ENCODE measurements at places on chromosomes 1 and 21.

DNA sequence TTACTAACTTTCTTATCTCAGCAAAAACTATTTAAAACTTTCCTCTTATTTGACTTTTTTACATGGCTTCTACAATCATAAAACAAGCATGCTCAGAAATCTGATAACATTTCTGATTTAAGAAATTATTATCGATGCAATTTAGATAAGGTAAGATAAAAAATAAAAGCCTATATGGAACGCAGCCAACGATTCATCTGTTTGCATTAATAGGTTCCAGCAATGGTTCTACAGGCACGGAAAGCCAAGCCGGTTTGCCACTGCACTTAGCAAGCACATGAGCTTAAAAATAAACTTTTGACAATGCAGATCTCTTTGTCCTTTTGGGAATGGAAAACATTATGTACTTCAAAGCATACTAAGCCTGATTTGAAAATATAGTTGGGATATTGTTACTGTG, 77.5 kb upstream of the KCNK2 start:
- no peak for DNase-seq

GRCh38 chr1:238653693-238654321, 732.6 kb upstream of the CHRM3 start:
- DNase-seq = no peak

DNA sequence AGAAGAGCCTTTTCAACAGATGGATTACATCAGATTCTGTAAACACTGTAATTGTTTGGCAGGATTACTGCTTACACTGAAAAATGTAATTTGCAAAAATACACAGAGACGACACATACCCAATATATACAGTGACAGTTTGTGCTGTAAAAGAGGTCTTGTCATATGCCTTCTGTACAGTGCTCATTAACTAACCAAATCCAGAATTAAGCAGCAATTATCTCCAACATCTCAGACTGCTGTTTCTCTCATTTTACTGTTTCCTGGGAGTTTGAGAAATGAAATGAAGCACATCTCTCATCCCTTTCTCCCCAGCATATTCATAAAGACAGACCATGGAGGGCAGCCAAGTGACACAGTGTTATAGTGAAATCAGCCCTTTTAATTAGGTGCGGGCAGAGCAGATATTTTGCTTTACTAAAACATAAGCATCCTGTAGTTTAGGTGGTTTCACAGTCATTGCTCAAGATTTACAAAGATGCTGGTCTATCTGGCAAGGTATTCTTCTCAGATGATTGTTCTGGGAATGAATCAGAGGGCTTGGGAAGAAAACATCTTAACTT, 618.4 kb upstream of the USP24 start:
- no peak for DNase-seq

- peak; percentile 41 for DNase-seq
Measured at GRCh38 chr1:39136638-39137037, 67.9 kb upstream of the MACF1 start.

- no peak for DNase-seq
Measured at GRCh38 chr1:26094076-26094669, 17.5 kb upstream of the PDIK1L start.

DNA sequence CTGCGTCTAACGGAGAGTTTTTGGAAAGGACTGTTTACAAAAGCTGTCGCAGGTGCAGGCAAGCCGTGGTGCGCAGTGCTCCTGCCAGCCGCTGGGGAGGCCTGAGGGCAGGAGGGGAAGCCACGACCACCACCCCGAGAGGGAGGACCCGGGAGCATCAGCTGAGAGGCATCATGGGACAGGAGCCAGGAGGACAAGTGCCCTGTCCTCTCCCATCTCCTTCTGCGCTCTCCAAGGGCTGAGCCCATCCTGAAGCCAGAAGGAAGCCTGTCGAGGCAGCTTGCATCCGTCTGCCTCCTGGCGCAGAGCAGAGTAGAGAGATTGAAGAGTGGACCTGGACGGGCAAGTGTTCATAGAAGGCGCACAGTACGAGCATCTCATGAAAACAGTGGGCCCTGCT, 310.9 kb downstream of the KIF26B start:
- no peak for DNase-seq

DNA sequence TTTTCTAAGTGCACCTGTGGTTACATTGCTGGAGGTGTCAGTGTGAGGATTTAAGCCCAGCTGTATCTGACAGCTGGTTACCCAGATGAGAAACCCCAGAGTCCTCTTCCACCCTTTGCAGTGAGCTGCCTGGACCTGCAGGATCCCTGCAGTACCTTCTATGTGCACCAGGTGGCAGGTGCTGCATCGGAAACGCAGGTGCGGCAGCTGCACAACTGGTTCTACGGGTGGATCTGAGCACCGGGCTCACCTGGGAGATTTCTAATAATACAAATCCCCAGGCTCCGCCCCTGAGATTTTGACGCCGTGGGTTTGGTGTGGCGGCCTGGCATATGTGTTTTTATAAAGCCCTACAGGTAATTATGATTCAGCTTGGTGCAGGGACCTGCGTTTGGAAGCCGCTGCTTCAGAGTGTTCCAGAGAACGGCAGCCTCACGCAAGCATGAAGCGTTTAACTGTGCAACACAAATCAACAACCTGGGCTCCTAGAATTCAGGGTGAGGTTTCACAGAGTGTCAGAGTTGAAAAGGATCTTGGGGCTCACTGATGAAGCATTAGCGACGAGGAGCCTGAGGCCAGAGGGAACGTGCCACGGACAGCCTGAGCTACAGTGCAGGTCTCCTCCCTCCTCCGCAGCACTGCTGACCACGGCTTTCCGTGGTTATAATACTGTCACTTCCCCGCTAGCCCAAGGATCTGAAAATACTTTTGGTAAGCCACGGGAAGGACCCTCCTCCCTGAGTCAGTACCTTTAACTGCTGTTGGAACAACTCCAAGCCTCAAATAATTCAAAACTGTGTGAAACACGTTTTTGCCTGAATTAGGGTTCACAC, 96.7 kb upstream of the TRABD2B start:
- DNase-seq = peak; percentile 62

DNA sequence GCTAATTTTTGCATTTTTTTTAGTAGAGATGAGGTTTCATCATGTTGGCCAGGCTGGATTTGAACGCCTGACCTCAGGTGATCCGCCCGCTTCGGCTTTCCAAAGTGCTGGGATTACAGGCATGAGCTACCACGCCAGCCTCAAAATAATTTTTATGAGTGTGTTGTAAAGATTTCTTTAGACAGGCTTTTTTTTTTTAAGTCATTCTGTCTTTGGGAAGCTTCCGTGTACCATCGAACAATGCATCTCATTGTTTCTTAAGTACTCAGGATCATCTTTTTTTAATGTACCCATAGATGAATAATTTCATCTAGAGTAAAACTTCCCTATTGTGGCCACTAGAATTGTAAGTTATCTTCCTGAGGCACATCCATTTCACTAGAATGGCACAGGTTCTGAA, 19.6 kb upstream of the SDC3 start:
- DNase-seq = no peak

DNA sequence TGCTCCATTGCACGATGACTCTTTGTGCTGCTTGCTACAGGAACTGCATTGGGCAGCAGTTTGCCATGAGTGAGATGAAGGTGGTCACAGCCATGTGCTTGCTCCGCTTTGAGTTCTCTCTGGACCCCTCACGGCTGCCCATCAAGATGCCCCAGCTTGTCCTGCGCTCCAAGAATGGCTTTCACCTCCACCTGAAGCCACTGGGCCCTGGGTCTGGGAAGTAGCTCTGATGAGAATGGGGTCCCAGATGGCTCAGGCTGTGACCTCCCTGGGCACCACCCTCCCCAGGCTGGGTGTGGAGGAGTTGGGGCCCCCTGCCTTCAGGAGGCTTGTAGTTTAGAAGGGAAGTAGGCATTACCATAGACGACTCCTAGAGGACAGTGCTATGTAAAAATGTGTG, 19.7 kb downstream of the CYP4B1 start:
- no peak for DNase-seq

DNA sequence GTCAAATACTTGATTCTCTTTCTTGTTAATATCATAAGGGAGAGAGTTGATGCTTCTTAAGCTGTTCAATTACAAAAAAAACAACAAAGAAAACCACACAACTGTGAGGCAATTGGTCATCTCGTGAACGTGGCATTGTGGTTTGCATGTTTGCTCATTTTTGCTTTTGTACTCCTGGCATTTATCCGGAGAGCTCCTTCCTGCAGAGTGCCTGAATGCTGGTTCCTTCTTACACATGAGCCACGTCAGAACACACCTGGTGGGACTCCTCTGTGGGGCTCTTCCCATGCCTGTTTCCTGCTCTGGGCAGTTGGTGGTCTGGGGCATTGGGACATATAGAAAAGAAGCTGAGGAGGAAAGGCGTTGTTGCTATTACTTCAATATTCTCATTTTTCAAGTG, 25.7 kb downstream of the KCNK1 start:
- no peak for DNase-seq

GRCh38 chr1:52455686-52456085, 51.3 kb downstream of the PRPF38A start:
- no peak for DNase-seq

GRCh38 chr1:215887627-215888026, 320.5 kb downstream of the KCTD3 start:
- DNase-seq = no peak

DNA sequence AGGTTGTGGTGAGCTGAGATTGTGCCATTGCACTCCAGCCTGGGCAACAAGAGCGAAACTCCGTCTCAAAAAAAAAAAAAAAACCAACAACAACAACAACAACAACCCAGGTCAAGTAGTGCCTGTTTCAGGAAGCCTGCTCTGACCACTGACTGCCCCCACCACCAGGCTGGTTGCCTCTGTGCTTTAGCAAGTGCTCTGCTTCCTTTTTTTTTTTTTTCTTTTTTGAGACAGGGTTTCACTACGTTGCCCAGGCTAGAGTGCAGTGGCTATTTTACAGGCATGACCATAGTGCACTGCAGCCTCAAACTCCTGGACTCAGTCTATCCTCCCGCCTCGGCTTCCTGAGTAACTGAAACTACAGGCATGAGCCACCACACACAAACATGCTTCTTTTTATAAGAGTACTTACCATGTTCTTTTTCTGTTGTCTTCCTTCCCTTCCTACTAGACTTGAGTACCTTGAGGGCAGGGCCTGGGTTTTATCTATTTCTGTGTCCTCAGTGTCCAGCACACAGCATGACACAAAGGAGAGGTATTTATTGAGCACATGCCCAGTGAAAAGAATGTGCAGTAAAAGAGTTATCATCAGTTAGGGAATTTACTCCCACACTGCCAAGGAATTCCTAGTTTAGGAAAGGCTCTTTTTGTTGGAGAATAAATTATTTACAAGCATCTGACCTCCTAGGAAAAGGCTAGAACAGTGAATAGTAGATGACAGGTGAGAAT, 9.9 kb upstream of the COA7 start:
- DNase-seq = no peak

DNA sequence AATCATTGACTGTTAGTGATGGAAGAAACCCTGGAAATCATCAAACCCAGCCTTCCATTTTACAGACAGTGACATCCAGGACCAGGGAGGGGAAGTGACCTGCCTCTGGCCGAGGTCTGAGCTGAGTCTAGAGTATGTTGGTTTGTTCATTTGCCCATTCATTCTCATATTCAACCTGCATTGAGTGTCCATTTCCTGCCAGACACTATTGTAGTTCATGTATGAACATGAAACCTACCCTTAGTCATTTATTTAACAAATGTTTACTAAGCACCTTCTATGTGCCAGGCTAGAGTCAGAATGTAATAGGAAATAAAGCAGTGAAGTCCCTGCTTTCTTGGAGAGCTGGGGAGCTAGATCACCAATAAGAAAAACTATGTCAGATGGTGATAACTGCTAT, 51.3 kb downstream of the KCND3 start:
- no peak for DNase-seq

DNA sequence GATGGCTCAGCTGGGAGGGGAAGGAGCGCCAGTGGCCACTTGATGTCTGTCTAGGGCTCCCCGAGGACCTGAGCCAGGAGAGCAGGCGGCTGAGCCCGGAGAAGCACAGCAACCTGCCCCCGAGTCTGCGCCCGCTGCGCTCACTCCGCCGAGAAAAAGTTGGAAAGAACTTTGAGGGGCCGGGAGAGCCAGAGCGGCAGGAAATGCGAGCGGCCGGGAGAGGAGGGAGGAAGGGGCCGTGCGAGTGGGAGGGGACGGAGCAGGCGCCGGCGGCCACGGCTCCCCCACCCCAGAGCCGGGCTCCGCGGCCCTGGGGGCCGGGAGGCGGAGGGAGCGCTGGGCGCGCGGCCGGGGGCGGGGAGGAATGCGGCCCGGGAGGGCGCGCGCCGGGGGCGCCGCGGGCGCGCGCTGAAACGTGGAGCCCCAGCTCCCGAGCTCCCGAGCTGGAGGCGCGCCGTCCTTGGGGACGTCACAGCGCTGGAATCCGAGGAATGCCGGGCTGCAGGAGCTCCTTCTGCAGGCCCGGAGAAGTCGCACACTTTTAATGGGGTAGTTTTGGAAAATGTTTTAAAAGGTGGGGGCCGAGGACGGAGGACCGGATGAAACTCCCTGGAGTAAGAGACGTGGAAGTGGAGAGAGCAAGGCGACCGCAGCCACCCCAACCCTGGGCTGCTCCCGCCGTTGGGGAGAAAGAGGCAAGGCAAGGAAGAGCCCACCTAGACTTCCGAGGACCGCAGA, at the start of gene PTPN14:
Gene PTPN14 (minus strand): TSS at position 167 of the 738 bp plus-strand sequence. CDS start 86,799 bp downstream, outside the sequence.
- DNase-seq = no peak

GRCh38 chr1:95058974-95059373, 13.8 kb downstream of the ALG14 start:
- DNase-seq = no peak

DNA sequence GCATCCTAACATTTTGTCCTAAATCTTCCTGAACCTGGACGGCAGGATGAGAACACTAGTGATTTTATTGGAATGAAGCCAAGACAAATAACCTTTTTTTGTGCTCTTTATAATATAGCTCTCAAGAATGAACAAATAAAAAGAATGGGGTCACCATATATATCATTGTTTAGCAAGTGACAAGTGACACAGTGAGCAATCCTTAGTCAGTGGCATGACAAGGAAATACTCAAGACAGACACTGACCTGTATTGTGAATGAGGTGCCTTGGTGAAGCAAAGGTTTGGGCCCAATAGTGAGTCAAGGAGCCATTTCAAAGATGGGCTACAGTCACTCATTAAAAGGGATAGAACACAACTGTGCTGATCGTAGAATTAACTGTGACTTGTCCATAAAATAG, 35.7 kb downstream of the PTGFR start:
- DNase-seq = no peak

- no peak for DNase-seq
Measured at GRCh38 chr1:161313554-161314200, 504 bp upstream of the SDHC start.

DNA sequence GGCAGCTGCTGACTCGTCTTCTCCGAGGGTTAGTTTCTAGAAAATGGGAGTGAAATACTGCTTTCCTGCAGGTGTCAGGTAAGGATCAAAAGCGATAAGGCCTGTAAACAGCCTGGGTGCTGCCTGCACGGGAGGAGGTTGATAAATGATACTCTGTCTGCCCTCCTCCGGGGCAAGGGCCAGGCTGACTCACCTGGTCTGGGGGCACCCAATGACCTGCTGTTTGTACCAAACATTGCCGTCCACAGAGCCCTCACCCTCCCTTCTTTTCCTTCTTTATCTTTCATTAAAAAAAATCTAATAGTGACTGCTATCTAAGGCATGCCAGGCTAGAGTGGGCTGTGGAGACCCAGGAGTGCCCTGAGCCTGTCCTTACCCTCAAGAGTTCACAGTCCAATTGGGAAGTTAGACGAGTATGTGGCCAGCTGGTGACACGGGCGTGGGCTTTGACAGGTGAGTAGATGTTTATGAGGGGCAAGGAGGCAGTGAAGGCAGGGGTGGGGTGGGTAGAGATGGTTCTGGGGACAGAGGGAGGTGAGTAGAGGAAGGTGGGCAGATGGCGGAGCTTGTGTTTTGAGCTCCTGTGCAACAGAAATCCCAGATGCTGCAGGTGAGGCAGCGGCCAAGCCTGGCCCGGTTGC, 16.2 kb downstream of the EDN2 start:
- no peak for DNase-seq

Data from OCI-M1 (cell line).